ENCODE measurements at places on chromosomes 16 and 17.

GRCh38 chr17:9403257-9403656, 172.4 kb downstream of the STX8 start:
- DNase-seq: no peak

- DNase-seq: peak; percentile 69
These were observed 477 bp downstream of the CFAP20 start for GRCh38 chr16:58128711-58129096.

GRCh38 chr17:5500589-5501391, 14.4 kb downstream of the MIS12 start:
- DNase-seq: peak; percentile 14

- DNase-seq: no peak
These were observed 206.3 kb downstream of the MAF start for GRCh38 chr16:79394206-79394605.

GRCh38 chr16:11675561-11676511, 7.6 kb downstream of the SNN start:
- DNase-seq: no peak

- DNase-seq: no peak
These were observed 11.6 kb upstream of the NOS2 start for GRCh38 chr17:27811961-27812360.

DNA sequence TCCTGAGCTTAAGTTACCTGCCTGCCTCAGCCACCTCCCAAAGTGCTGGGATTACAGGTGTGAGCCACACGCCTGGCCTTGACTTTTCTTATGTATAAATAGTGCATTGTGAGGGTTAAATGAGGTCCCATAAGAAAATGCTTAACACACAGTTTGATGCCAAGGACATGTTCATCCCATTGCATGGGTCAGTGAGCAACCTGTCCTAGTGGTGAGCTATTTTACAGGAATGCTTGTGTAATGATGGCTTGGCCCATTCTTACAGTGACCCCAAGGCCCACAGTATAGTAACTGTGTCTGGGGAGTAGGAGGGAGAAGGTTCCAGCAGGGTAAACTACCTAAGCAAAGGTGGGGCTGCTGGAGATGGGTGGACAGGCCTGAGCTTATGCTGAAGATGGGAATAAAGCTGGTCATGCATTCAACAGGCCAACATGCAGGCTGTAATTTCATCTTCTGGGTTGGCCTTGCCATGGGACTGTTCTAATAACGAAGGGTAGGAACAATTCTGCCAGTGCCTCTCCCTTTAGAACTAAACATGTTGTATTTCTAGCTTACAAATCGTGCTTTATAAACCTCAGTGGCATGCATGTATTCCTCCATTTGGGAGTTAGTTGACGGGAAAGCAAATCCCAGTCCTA, 6.2 kb downstream of the ACSF2 start:
- no peak for DNase-seq
